T-cell (primary cell): ENCODE measurements at places on chromosomes 1 and 21.

GRCh38 chr1:209266590-209267205 lies 316.8 kb upstream of the CAMK1G start:
- H3K27ac ChIP-seq: no peak overlapping the region
- H3K36me3 ChIP-seq: no peaks in the 10 kb centered on the region
- H3K4me1 ChIP-seq: no peaks in the 10 kb centered on the region
- no peaks in the 10 kb centered on the region for H3K27me3 ChIP-seq

DNA sequence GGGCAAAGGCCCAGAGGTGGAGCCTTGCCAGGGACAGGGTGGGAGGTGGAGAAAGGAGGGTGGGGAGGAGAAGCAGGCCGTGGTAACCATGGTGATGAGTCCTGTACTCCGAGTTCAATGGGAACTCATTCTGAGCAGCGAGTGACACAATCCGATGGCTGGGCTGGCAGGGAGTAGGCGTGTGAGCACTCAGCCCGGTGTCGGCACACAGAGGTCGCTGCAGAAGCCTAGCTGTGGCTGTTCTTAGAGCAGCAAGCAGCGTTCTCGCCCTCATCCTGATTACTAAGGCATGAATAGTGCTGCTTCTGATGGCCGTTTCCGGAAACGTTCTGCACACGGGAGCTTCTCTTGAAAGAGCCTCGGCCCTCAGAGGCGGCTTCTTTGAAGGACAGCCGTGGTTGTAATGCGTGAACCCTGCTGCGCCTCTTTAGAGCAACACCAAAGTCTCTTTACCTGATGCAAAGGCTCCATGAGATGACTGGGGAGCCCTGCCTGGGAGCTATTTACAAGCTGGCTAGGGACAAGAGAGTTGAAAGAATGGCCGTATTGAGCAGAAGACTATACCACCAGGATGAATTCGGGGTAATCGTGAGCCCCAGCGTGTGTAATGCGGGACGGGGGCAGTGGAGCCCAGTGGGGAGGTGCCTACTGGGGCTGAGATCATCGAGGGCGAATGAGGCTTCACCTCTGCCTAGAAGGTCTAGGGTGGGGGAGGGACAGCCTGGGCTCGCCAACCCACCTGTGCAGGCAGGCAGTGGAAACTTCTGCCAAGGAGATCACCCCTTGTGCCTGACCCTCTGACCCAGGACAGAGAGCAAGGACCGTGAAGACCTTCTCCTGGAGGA lies 72.8 kb upstream of the PAX7 start:
- H3K27me3 ChIP-seq: no peaks in the 10 kb centered on the region
- H3K27ac ChIP-seq: no peak overlapping the region
- no peak for DNase-seq
- H3K4me1 ChIP-seq: peaks cover 11% of the 10 kb centered on the region
- no peak overlapping the region for H3K4me3 ChIP-seq

GRCh38 chr1:153539395-153540093 lies 1.2 kb downstream of the S100A5 start:
- peaks cover 60% of the 10 kb centered on the region for H3K4me1 ChIP-seq
- no peak overlapping the region for H3K4me3 ChIP-seq
- no peak for DNase-seq
- H3K27ac ChIP-seq: peak overlapping the region; percentile 86

- no peak for DNase-seq
- no peaks in the 10 kb centered on the region for H3K36me3 ChIP-seq
- no peak overlapping the region for H3K4me3 ChIP-seq
- H3K27ac ChIP-seq: no peak overlapping the region
- H3K4me1 ChIP-seq: peaks cover 1% of the 10 kb centered on the region
These were observed 5.7 kb upstream of the ZBTB48 start for GRCh38 chr1:6574025-6574620.

GRCh38 chr1:228464487-228464983 lies 22.6 kb upstream of the RNF187 start:
- H3K27me3 ChIP-seq: peaks cover 14% of the 10 kb centered on the region
- DNase-seq: peak; percentile 77
- H3K4me1 ChIP-seq: peaks cover 38% of the 10 kb centered on the region
- peak overlapping the region; percentile 73 for H3K4me3 ChIP-seq
- peak overlapping the region; percentile 25 for H3K27ac ChIP-seq
- no peaks in the 10 kb centered on the region for H3K36me3 ChIP-seq

- no peaks in the 10 kb centered on the region for H3K36me3 ChIP-seq
- H3K4me1 ChIP-seq: no peaks in the 10 kb centered on the region
- no peak overlapping the region for H3K27ac ChIP-seq
- H3K27me3 ChIP-seq: peaks cover 42% of the 10 kb centered on the region
- no peak for DNase-seq
These were observed 127.1 kb downstream of the PPIAL4G start for GRCh38 chr1:148355976-148356375.

- peaks cover 5% of the 10 kb centered on the region for H3K4me1 ChIP-seq
- no peaks in the 10 kb centered on the region for H3K36me3 ChIP-seq
These were observed 5.8 kb upstream of the MX1 start for GRCh38 chr21:41419921-41420862.

GRCh38 chr21:41120997-41121396 lies 47.0 kb upstream of the BACE2 start:
- no peaks in the 10 kb centered on the region for H3K4me1 ChIP-seq
- no peak overlapping the region for H3K4me3 ChIP-seq
- no peak for DNase-seq
- no peak overlapping the region for H3K27ac ChIP-seq
- no peaks in the 10 kb centered on the region for H3K27me3 ChIP-seq

GRCh38 chr21:40146216-40146837 lies 279.1 kb downstream of the PCP4 start:
- H3K4me3 ChIP-seq: no peak overlapping the region
- H3K4me1 ChIP-seq: no peaks in the 10 kb centered on the region
- no peaks in the 10 kb centered on the region for H3K36me3 ChIP-seq
- DNase-seq: no peak
